ENCODE measurements at places on chromosomes 3 and 15.

DNA sequence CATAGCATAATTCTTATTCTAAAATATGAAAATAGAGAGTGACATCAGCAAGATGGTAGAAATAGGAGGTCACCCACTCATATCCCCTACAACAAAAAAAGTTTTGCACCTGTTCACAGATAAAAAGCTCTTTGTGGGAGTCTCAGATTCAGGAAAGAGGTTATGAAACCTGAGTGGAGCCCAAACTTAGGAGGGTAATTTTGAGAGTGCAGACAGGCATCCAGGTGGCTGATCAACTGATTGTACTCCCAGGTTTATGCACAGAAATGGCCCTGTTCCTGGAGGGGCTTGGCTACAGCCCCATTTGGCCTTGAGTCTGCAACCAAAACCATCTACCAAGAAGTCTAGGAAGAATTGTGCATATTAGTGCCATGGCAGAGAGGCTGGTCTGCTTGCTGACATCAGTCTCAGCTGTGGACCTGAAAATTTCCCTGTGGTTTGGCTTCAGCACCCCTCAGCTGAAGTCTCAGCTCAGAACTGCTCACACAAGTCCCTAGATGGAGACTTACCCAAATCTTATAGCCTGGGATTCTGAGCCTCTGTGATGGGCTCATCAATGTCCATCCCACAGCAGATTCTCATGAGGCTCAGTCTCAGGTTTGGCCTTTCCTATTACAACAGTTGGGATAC lies 291.6 kb downstream of the IL20RB start:
- no peak for DNase-seq

GRCh38 chr3:46463120-46463867 lies 1.4 kb downstream of the LTF start:
- no peak for DNase-seq

GRCh38 chr3:125186261-125186787 lies 26.2 kb downstream of the SLC12A8 start:
- no peak for DNase-seq

- DNase-seq: no peak
Observed at GRCh38 chr15:89346516-89347231, 12.1 kb upstream of the POLG start.

DNA sequence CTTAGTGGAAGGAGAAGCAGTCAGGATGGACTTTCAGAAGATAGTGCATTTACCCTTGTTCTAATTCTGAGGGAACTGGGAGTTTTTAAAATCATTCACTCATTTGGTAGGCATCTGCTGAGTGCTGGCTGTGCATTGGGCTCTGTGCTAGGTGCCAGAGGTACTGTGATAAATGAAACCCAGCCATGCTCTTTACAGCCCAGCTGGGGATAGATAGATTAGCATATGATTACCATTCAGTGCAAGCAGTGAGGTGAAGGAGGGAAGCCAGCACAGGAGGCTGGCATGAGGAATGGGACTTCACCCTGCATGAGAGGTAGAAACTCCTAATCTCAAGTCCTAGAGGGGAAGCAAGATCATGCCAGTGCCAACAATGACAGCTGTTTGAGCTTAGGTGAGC lies 361.9 kb upstream of the TRIM42 start:
- no peak for DNase-seq

- DNase-seq: no peak
Observed at GRCh38 chr3:46908986-46909534, 31.5 kb downstream of the PTH1R start.

DNA sequence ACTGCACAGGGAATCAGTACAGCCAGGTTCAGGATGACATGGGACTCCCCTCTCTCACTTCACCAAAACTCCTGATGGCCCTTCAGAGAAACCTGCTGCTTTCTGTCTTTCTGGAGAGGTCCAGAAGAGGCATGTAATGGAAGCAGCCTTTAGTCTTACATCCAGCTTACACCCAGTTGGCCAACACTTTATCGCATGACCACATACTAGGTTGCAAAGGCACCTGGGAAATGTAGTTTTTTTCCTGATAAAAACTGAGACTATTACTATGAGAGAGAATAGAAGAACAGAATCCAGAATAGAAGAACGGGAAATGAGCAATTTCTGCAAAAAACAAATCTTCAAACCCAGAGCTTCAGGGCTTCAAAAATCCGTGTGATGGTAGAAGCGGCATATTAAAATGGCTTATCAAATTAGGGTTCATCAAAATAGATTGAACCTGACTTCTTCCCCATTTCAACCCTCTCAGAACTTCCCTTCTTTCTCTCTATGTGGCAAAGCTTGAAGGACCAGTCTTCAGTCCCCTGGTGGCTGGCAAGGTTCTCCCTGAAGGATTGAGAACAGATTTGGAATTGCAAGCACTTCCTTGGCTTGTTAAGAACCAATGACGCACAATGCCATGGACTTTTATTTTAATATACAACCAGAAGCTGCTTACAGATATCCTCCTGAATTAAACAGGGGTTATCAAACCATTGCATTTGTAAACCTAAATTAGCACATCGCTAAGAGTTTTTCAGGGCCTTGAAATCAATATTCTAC lies 34.4 kb downstream of the CORO2B start:
- DNase-seq: no peak

DNA sequence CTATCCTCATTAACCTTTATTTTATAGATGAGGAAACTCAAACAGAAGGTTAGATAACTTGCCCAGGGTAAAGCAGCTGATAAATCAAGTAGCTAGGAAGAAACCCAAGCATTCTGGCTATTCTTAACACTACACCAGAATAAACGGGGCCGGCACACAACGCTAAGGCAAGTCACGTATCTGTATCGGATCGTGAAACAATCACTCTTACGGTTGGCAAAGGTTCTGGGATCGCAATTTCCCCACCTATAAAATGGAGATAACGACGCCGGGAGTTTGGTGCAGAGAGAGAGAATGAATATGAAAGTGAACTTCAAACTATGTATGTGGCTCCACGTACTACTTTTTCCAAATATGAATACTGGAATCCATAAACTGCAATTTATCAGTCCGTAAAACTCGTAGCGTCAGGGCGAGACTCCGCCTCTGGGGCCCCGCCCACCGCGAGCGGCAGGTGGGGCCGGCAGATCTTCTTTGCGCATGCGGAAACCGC lies 252 bp upstream of the ARMC8 start:
- peak; percentile 96 for DNase-seq

- DNase-seq: no peak
Observed at GRCh38 chr3:170572665-170573253, 13.1 kb downstream of the SLC7A14 start.

DNA sequence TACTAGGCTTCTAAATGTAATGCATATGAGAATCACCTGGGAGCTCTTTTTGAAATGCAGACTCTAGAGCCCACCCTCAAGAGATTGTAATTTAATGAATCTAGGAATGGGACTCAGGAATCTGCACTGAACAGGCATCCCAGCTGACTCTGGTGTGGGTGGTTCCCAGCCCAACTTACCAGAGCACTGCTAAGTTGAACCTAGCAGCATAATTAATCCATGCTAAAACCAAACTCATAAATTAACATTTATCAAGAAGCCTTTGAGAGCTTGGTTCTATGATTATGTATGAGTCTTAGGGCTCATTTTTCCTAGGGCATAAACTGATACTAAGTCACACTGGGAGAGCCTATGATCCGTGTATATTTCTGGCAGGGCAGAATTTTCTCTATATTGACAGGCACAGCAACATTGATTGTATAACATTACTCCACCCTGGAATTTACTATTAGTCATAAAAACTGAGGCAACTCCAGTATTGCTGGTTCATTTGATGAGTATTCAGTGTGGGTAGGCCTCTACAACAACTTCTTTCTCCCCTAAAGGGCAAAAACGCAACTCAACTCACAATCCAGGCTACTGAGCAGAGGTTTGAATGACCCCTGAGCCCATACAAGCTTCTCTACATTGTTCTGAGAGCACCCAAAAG lies 10.7 kb upstream of the CSTA start:
- DNase-seq: no peak

GRCh38 chr3:98921957-98922356 lies 20.5 kb upstream of the DCBLD2 start:
- no peak for DNase-seq

DNA sequence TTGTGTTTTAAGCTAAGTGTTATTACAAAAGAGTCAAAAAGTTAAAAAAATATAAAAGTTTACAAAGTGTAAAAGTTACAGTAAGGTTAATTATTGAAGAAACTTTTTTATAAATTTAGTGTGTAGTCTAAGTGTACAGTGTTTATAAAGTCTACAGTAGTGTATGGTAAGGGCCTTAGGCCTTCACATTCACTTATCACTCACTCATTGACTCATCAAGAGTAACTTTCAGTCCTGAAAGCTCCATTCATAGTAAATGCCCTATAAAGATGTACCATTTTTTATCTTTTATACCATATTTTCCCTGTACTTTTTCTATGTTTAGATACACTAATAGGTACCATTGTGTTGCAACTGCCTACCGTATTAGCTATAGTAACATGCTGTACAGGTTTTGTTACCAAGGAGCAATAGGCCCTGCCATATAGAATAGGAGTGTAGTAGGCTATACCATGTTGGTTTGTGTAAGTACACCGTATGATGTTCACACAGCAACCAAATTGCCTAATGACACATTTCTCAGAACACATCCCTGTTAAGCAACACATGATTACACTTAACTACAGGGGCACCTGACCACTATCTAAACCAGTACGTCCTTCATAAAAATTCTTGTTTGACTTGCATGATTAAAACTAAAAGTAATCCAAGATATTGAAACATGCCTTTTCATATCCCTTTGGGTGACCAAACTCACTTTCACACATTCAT lies 17.2 kb downstream of the RAD18 start:
- DNase-seq: no peak

DNA sequence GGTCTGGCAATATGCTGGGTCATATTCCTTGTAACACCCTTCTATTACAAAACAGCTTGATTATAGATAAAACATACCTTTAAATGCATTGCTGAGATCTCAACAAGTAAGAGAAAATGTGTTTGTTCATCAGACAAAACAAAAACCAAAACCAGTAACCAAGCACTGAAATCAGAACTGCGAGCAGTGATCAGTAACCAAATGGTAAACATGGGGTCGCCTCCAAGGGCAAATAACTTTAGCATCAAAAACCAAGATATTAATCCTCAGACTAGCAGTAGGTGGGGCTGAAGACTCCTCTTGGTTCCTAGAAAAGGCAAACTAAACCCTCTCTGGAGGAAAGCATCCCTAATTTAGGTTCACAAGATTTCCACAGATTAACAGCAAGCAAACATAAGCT lies 6.6 kb upstream of the HESX1 start:
- no peak for DNase-seq

- DNase-seq: peak; percentile 88
Observed at GRCh38 chr3:14216257-14217048, 37.8 kb downstream of the LSM3 start.

DNA sequence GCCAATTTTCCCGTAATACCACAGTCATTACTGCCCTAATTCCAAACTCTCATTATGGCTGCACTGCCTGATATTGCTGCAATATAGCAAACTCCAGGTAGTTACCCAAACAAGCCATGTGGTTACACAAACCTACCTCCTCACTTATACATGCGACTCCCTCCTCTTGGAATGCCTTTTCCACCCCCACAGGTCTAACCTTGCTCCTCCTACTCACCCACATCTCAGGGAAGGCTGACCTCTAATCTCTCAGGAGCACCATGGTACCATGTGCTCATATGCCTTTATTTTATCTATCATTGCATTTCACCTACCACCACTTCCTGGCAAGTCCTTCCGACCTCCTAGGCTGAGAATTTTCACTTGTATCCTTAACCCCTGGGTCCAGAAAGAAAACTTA lies 2.9 kb downstream of the RBPMS2 start:
- DNase-seq: no peak

DNA sequence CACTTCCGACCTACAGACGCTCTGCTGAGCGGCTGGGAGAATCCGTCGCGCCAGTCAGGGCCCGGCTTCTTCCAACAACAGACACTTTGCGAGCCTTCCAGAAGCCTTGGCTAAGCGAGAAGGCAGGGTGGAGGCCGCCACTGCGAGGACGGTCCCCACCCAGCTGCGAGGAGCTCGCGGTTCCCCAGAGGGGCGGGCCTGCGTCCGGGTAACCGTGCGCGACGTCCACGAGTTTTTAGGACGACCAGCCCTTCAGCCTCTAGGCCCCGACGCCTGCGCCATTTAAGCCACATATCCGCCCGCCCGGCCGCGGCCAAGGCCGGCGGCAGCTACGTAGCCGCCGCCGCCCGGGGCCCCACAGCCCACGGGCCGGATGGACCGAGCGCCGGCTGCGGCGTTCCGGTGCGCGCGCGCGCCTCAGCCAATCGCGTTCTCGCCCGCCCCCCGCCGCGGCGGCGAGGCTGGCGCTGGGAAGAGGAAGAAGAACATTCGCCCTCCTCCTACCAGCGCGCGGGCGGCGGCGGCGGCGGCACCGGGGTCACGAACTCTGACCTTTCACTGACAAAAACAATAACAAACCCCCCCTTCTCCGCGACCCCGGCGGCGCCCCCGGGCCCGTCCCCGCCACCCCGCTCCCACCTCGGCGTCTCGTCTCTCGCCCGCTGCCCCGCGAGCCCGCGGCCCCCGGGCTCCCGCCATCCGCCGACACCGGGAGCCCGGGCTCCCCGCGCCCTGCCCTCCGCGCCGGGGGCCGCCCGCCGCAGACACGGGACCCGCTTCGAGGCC lies at the start of gene NR2C2:
Gene NR2C2, plus strand, starts transcription at position 484 of the 786 bp plus-strand sequence. CDS start 56,332 bp downstream, outside the sequence.
- DNase-seq: peak; percentile 67

DNA sequence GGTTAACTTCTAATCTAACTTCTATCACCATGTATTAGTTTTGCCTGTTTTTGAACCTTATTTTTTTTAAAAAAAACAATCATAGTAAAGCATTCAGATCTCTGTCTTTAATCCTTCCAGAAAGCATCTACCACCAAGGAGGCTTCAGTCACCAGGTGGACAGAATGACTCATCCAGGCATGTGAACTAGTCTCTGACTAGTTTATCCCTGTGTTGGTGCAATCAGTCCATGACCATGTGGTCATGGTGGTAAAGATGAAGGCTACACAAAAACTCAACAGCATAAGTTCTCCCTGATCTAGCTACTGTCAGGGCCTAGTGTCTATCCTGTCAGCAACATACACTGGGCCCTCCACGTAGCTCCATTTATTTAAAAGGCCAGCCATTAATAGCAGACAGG lies 750.6 kb downstream of the AGBL1 start:
- DNase-seq: no peak

DNA sequence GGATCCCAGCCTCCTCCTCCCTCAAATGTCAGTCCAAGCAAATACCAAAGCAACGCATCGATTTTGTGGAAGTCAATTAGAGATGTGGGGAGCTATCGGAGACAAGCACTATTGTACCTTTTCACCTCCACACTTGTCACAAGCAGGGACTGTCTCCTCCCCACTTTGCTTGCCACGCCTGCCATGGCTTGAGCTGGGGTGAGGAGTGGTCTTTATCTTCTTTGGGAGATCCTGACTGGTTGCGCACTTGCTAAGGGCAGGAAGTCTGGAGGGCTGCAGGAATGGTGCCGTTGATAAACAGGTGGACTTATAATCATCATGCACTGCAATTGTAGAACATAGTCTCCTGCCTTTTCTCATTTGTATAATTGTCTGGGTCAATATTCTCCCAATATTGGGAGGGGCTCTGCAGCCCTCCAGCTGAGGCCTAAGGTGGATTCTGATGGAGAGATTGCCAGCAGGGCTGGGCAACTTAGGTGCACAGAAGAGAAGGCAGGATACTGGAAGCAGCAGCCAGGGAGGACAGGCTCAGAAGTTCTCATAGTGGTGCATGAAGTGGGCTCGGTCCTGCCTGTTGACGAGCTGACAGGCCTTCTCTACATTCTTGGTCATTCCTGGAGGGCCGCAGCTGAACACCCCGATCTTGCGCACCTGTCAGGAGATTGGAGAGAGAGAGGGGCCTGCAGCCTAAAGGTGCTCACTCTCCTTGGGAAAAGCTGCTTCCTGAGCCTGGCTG lies 20.2 kb downstream of the DUOX2 start:
- DNase-seq: no peak

- DNase-seq: no peak
Observed at GRCh38 chr15:70140543-70141375, 43.0 kb upstream of the TLE3 start.

- no peak for DNase-seq
Observed at GRCh38 chr15:30990036-30990435, 1.4 kb downstream of the MTMR10 start.
